Temporal lobe (tissue), 4 donors: ENCODE measurements at places on chromosomes 16 and 17. TPM values are rescaled to one million over a fixed set of nuclear protein-coding genes. Genes with fewer than 3 reads are reported as not detected.

EVI2A gene
- total RNA-seq = 3.0 TPM

CPHXL2 gene
- total RNA-seq = not detected

CCDC200 gene
- not detected for total RNA-seq

MT1M gene
- 0.74 TPM for total RNA-seq

STH gene
- 2.5 TPM for total RNA-seq

ZNF469 gene
- 0.74 TPM for total RNA-seq

ZFPM1 gene
- total RNA-seq = 0.49 TPM

NPW gene
- total RNA-seq = 0.25 TPM

MMP25 gene
- total RNA-seq = 0.49 TPM

FBXL20 gene
- total RNA-seq = 20.9 TPM

TMIGD1 gene
- not detected for total RNA-seq

GRAP gene
- 4.9 TPM for total RNA-seq

ARHGAP44 gene
- 14.8 TPM for total RNA-seq

PITPNM3 gene
- total RNA-seq = 9.6 TPM

ZFHX3 gene
- 4.7 TPM for total RNA-seq

CMTM1 gene
- 3.2 TPM for total RNA-seq

C16orf54 gene
- total RNA-seq = not detected

TMEM106A gene
- total RNA-seq = 0.25 TPM

MIS12 gene
- total RNA-seq = 11.6 TPM

FLCN gene
- 26.8 TPM for total RNA-seq

WFDC1 gene
- 0.49 TPM for total RNA-seq

RNF112 gene
- total RNA-seq = 21.6 TPM

USP43 gene
- 7.1 TPM for total RNA-seq

NECAB2 gene
- total RNA-seq = 3.0 TPM

KCNG4 gene
- total RNA-seq = not detected

ZC3H7A gene
- 46.7 TPM for total RNA-seq

BCKDK gene
- 11.1 TPM for total RNA-seq
